ENCODE measurements at places on chromosomes 5 and 9. TPM values are rescaled to one million over a fixed set of nuclear protein-coding genes. Genes with fewer than 3 reads are reported as not detected.

Gene PRSS3
- total RNA-seq, result 5.7 TPM

DNA sequence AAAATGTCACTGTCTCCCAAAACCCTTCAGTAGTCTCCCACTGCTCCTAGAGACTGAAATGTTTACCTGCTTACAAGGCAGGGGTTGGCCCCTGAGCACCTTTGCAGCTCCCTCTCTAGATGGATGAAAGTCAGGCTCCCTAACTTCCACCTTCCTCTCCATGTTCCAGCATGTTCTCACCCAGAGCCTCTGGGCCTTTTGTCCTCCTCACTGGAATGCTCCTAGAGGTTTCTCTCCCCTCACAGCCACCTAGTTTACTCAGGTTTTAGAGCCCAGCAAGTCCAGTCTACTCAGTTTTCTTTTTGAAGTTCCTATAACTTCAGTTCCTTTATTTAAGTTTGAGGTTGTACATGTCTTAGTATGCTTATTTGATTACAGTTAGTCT is 815 bp upstream of the URM1 start:
- no peak for DNase-seq

GRCh38 chr9:20243841-20244240 is 378.5 kb downstream of the MLLT3 start:
- no peak for DNase-seq

- peak; percentile 12 for DNase-seq
Measured at GRCh38 chr5:132883261-132883834, 9.9 kb downstream of the LEAP2 start.

- no peak for DNase-seq
Measured at GRCh38 chr5:124453221-124454051, 293.0 kb downstream of the ZNF608 start.

- DNase-seq, result no peak
Measured at GRCh38 chr5:1850324-1851154, 32.2 kb downstream of the IRX4 start.
